Stimulated activated CD8-positive, alpha-beta memory T cell treated with anti-CD3 and anti-CD28 coated beads, Interleukin-4, amount 100 ng/mL, for 1 hour (primary cell): ENCODE measurements at places on chromosomes 3 and 15.

DNA sequence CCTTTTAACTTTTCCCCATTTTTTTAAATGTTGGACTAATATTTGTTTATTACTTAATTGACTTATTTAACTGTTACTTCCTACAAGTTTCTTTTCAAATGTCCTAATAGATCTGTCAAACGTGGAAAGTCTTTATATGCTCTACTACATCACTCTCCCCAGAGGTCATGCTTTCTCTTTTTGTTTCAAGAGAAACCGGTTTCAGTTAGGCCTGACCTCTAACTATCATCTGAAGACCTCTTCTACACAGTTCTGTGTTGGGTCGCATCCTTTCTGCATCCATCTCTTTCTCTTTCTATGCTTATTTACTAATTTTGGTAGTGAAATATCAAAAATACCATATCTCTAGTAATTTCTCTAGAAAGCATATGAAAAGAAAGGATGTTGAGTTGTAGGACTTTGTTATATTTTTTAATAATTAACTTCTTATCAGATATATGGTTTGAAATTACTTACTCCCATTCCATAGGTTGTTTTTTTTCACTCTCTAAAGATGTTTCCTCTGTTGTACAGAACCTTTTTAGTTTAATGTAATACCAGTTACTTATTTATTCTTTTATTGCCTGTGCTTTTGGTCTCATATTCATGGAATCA is 781.2 kb upstream of the ARPP21 start:
- DNase-seq: no peak

DNA sequence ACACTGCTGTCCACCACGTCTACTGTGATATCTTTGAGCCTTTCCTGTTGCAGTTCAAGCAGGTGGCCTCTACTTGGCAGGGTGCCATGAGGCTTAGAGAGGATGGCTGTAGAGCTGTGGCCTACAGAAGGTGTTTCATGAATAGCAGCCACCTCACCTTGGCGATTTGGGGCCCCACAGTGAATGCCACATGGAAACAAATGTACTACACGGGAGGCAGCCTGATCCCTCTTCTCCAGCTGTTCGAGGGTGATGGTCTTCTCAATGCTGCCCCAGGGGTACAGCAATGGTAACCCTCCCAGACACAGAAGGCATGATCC is 70.7 kb downstream of the FAM43A start:
- no peak for DNase-seq

DNA sequence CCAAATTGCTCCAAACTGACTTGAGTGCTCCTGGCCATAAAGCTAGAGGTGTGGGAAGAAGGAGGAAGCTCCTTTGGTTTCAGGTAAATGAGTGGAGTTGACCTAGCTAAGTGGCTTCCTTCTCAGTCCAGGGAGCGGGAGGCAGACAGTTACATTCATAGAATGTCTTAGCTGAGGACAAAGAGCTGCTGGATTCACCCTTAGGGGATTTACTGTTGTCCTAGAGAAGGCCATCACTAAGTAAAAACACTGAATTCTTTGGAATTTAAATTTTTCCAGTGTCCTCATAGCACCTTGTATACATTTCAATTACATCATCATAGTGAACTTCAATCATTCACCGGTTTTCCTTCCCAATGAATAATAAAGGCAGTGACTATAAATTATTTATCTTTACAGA is 27.3 kb upstream of the NANOGP8 start:
- DNase-seq: no peak

- no peak for DNase-seq
These were observed 29.1 kb downstream of the MKRN2 start for GRCh38 chr3:12585970-12586369.

GRCh38 chr3:32632533-32633265 is 52.3 kb upstream of the CNOT10 start:
- DNase-seq: no peak

DNA sequence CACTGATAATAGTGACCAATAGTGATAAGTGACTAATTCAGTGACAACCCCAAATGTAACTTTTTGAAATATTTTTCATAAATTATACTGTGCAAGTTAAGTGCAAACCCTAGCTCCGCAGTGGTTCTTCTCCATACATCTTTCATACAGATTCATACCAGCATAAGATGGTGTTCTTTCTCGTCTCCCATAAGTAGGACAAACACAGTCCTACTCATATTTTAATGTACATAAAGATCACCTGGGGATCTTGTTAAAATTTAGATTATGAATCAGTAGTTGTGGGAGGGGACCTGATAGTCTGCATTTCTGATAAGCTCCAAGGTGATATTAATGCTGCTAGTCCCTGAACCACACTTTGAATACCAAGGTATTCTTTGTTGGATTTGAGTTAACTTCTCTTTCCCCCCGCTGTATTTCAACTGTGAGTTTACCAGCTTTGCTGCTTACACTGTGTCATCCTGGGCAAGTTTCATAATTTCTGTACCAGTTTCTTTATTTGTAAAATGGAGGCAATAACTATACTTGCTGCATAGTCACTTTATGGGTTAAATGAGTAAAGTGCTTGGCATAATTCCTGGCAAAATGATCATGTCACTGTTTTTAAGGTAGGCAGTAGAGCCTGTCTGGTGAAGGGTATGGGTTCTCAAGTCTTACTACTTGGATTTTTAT is 34.7 kb upstream of the C3orf38 start:
- no peak for DNase-seq

DNA sequence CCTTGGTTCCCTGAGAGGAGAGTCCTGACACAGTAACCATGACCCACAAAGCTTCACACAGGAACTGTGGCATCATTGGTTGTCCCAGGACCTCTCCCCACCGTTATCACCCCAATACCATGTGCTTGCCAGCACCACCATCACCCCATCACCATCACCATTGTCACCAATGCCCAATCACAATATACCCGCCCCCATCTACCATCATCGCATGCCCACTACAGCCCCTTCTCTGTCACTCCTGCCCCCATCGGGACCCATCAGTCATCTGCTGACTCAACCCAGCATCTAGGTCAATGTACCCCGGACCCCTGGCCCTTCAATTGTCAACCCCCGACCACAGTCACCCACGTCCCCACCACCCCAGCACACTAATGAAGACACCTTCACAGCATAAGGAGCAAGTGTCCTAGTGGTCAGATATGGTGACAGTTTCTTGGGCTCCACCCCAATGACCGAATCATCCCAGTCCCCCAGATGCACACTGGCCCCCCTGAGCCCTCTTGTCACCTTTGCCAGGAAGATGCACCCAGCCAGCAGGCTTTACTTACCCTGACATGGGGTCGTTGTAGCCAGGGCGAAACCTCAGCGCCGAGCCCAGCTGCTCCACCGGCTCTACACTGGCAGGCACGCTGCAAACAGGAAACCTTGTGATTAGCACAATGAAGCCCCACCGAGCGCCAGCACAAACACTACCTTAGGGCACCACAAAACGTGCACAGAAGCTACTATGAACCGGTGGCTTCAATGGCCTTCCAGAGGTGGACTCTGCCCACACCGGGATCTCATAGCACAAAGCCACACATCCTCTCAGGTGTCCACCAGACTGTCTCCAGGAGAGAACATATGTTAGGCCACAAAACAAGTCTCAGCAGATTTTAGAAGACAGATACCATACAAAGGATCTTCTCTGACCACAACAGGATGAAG is 25.1 kb downstream of the SHISA5 start:
- peak; percentile 41 for DNase-seq

- no peak for DNase-seq
These were observed 1.1 kb downstream of the FBN1 start for GRCh38 chr15:48644467-48644826.

GRCh38 chr15:61144055-61144454 is 85.0 kb downstream of the RORA start:
- no peak for DNase-seq

GRCh38 chr3:126781889-126782491 is 78.0 kb downstream of the CHCHD6 start:
- no peak for DNase-seq

DNA sequence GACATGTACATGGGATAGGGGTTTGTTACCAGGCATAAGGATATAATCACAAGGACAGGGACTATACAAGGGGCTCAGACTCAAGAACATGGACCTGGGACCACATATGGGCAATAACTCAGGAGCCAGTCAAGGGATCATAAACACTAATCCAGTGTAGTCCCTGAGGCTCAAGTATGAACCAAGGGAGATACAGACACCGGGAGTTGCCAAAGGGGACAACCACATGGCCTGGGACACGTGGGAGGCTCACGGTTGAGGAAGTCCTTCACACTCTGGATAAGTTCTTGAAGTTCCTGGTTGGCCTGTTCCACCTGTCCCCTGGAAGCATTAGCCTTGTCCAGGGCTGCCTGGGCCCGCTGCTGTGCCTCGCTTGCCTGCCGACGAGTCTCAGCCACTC is 1.8 kb upstream of the USP19 start:
- no peak for DNase-seq

DNA sequence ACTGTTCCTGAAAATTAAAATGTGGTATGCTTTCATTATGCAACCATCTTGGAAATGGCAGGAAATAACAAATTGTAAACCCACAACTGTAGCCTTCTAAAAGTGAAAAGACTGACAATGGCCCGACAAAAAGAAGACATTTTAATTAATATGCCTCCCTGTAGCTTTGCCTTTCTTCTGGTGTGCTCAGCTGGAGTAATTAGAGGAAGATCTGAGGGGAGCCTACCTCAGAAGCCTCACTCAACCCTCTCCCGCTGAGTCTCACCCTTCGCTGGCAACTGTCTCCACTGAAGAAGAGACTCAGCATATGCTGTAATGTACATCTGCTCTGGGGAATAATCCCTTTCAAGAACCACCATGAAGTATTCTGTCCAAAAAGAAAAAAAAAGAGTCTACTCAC is 104.7 kb upstream of the SETMAR start:
- no peak for DNase-seq

- DNase-seq: no peak
These were observed 152.5 kb downstream of the EDEM1 start for GRCh38 chr3:5339967-5340535.

GRCh38 chr3:123054931-123055330 is 11.9 kb upstream of the PDIA5 start:
- DNase-seq: no peak

GRCh38 chr3:134449277-134449676 is 36.5 kb downstream of the ANAPC13 start:
- DNase-seq: no peak

GRCh38 chr3:175940243-175940642 is 1081.1 kb downstream of the NAALADL2 start:
- DNase-seq: no peak

DNA sequence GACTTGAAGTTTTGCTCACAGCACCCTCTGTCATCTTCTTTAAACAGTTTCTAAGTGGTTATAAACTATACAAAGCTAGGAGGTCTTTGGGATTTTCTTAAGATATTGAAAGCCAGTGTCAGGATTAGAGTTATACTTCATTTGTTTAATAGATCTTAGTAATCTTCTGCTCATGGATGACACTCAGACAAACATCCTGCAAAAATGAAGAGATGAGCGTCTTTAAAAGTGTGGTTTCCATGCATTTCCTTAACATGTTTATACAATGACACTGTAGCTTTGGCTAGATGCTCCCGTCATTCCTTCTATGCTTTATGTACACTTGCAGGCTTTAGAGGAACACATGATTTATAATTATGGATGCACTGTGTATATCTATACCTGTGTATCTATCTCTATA is 182.2 kb downstream of the NAALADL2 start:
- DNase-seq: no peak

DNA sequence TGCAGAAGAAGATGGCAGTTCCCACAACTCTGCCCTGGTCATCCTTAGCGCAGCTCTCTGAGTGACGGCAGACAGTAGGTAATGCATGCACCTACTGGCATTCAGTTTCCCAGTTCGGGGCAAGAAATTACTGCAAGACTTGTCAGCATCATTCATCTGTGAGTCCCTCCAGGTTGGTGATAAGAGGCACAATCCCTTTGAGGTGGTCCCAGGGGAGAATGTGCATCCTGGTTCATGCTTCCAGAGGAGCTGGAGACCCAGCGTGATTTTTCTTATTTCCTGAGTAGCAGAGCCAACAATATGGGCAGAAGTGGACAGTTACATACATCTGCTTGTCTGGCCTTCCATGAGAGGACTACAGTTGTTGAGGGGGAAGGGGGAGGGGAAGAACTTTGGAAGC is 235.9 kb upstream of the BHLHE40 start:
- DNase-seq: no peak

DNA sequence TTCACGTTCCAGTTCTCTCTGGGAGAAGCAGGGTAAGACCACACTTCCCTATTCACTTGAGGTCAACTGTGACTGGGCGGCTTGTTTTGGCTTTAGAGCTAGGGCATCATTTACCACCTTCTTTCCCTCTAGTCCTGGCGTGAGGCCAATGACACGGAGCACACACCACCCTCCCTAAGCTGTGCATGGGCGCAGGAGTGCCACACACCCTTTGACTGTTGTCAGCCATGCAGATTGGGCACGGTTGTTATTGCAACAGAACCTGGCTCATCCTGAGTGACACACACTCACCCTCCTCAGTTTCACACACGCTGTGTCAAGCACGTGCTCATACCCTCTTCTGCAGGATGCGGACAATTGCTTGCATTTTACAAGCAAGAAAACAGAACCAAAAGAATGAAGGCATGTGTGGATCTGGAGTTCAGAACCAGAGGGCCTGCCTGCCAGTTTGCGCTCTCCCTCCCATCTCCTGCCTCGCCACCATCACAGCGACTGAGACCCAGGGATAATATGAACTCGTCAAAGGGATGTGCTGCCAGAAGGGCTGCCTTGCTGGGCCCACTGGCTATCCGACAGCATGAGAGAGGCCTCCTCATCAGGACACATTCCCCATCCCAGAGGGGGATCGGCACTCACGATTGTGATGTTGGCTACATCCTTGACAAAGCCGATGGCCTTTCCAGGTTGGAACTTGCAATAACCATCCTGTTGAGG is 17.6 kb downstream of the CTSH start:
- DNase-seq: no peak

- no peak for DNase-seq
These were observed 64.5 kb downstream of the KLHL25 start for GRCh38 chr15:85730001-85730820.

- DNase-seq: no peak
These were observed 2.2 kb downstream of the PTPRG start for GRCh38 chr3:61563313-61564271.

GRCh38 chr3:183082355-183082915 is 16.9 kb downstream of the MCCC1 start:
- DNase-seq: no peak
